ENCODE measurements at places on chromosomes 4 and X.

DNA sequence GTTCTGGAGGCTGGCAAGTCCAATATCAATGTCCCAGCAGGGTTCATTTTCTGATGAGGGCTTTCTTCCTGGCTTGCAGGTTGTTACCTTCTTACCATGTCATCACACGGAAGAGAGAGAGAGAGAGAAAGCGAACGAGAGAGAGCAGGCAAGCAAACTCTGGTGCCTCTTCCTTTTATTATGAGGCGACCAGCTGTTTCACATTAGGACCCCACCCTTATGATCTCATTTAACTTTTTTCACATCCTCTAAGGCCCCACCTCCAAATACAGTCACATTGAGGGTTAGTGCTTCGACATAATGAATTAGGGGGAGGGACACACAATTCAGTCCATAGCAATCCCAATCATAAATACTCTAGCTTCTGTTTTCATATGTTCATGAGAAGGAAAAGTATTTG is 10.6 kb upstream of the GPR174 start:
- no peak for DNase-seq

DNA sequence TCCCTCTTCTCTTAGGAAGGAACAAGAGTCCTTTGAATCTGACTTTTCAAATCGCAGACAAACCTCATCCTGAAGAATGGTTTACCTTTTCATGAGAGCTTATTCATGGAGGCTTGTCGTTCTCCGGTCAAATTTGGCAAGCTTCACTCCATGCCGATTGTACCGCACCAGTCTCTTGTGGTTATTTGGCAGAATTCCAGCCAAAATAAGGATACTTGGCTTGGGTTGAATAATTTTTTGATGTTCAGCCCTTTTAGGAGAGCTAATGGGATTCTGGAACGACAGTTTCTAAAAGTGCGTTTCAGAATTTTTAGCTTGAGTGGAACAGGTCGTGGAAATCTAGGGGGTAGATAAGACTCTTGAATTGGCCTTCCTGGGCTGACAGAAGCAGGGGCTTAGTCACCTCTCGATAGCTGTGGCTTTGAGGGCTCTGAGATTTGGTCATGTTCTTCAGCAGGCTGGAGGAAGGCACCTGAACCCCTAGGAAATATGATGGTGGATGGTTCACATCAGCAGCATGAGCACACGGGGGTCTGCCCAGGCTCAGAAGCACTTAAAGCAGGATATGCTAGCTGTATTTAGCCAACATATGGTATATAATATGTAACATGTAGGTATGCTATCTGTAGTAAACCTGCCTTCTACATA is 1.5 kb downstream of the KLHL2 start:
- DNase-seq = peak; percentile 46

DNA sequence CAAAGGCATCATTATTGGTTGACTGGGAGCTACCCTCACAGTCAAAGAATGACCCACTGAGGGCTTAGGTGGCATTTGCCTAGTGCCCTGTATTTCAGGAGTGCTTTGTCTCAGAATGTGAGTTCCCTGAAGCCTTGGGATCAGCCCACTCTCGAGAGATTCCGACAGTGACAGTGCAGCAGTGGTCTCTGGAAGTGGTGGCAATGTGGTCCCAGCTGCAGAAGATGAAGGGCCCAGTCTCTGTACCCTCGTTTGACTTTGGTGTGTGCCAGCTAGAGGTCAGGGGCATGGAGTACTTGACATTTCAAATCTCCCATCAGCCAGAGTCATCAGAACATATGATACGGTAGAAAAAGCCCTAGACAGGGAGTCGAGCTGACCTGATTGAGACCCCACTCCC is 153.7 kb downstream of the EFNB1 start:
- DNase-seq = no peak

DNA sequence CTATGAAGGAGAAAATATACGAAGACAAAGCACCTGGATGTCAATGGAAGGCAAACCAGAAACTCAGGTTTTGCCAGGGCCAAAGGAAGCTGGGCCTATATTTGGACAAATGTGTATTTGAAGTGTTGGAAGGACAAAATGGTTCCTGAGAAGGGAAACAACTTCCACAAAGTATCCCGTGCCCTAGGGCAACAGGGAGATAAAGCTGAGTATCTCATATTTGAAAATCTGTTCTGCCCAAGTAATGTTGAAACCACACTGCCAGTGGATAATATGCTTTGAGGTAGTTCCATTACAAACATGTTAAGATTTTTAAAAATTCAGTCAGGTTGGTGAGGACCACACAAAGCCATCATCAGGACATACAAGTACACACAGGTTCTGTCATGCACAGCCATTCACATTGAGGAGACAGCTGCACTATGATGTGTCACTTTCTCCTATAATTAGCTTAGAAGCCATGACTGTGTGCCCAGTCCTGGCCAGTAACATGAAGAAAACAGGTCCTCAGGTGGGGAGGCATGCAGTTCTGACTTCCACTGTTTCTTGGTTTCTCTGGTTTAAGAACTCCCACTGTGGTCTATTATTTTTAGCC is 116.4 kb downstream of the PWWP3B start:
- DNase-seq = no peak

DNA sequence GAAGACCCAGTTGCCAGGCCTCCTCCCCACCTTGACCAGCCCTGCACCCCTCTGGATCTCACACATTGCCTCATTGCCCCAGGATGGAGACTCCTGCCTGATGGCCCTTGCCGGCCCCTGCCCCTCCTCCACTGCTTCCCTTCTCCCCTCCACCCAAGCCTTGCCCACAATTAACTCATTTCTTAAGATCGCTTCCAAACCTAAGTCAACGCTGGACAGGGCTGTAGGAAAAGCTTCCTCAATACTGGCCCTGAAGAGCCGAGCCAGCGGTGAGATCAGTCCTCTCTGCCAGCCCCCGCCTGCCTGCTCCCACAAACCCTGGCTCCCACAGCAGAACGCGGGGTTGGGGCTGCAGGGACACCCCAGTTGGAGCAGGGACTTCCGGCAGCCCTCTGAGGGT is 7.5 kb upstream of the HAUS7 start:
- no peak for DNase-seq

- no peak for DNase-seq
These were observed 74.1 kb downstream of the SLC10A6 start for GRCh38 chr4:86775061-86775460.

DNA sequence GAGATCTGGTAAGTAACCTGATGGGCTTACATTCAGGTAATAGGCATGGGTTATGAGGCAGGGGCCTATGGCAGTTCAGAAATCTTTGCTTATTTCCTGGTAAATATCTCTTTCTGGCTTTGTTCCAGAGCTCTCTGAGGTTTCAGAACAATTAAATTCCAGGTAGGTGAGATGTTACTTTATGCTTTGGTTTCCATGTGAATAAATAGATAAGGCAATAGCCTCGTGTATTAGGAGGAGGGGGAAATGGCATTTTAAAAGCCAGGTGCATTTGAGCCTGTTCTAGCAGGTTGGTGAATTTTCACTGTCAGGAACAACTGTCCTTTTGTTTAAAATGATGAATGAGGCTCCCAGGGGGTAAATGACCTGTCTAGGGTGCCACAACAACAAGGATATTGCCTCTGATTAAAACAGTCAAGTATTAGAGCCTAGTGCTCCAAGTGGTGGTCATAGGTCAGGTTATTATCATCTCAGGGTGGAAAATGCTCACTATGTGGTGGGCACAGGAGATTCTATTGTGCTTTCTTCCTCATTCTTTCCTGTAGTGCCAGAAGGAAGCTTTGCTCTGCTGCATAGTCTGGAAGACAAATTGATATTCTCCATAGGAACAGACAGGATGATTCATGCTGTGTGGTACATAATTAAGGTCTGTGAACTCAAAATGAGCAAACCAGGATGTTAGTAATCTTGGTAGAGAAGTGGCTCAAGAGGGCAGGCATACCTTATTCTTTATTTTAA is 296.2 kb downstream of the INPP4B start:
- peak; percentile 94 for DNase-seq

DNA sequence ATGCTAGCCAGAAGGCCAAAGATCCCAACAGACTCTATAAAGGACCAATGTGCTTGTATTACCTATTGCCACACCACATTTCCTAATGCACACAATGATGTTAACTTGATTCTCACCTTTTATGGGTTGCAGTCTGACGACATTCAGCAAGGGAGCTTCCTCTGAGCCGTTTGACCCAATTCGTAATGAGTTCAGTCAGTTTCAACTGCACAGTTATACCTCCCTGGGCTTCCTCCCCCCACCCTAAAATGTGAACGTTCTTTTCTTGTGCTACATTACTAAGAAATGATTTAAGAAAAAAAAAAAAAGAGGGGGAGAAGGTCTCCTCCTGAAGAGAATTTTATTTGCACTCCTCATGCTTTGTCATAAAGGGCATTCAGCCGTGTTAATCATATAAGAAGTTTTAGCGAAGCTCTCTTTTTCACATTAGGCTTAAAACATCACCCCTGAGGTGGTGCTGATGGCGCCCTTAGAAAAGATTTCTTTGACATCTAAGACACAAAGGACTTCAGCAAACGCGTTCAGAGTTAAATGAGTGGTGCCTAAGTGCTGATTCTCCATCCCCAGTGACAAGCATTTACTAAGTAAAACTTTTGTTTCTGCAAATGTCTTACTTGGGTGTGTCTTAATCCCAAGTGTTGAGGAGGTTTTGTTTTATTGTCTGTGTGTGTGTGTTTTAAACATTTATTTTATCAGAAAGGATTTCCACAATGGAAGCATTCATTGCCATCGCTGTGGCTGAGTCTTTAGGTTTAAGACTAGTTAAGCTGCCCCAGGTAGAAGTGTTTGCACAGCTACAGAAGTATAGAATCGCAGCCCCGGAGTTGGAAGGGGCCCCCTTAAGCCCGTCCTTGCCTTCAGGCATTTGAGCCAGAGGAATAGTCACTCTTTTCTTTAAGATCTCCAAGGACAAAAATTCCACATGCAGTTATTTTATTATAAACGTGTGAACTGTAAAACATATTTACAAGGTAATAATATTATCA is 15.2 kb upstream of the GPC3 start:
- no peak for DNase-seq

DNA sequence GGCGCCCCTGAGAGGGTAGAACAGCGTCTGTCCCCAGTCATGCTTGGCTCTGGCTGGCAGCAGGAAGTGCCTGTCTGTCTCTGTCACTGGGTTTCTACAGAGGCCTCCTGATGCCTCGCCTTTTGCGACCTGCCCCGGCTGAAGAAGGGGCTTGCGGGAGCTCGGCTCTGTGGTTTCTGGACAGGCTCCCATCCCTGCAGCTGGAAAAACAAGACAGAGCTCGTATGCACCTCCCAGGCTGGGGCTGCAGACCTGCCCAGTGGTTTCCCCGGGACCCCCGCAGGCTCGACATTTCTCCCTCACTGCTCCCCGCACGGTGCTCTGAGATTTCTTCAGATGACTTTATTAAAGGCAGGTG is 57.0 kb upstream of the SORCS2 start:
- no peak for DNase-seq

- DNase-seq = peak; percentile 24
These were observed at the start of gene ZFP92 for GRCh38 chrX:153411255-153411987. TSS of gene ZFP92 (plus strand) at chrX:153411472. CDS start at chrX:153418323, 6,851 bp downstream.

DNA sequence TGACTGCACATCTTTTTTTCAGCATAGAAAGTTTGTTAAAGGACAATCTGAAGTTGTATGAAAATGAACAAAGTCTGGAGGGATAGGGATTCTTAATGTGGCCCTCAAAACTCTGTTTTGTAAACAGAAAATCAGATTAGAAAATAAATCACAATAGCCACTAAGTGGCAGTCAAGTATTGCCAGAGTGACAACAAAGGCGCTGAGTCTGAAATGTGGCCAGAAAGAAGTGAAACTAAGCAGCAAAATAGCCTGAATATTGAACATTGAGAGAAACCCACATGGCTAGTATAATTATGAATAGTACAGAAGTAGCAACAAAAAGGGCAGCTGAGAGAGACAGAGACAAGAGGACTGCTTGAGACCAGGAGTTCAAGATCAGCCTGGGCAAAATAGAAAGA is 81.1 kb upstream of the CT45A1 start:
- no peak for DNase-seq

- DNase-seq = no peak
These were observed 59.5 kb downstream of the SLC10A7 start for GRCh38 chr4:146462251-146462650.

DNA sequence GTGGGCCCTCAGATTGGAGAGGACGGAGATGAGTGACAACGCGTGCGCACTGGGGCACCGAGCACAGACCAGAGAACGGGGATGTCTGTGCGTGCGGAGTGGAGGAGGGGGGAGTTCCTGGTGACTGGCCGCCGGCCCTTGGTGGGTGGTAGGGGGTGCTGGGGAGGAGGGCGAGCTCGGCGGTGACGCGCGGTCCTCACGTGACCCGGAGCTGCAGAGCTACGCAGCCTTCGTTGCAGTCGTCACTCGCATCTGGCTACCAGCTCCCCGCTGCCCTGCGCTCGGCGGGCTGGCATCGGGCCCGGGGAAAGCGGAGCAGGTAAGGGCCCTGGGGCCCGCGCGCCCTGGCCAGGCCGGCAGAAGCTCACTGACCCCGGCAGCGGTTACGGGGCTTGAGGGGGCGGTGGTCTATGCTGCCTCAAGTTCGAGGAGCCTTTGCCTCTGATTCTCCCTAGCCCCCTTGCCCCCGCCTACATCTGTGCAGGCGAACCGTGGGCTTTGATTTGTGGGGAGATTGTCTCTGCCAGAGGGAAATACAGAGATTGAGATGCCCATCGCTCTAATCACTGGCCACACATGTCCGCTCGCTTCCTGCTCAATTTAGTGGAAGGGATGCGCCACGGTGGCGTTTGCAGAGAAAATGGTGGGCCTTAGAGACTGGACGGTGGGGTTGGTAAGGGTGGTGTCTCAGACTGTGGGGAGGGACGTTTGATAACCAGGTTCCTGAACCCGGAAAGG is at the start of gene ARMCX4:
Gene ARMCX4 (plus strand): TSS at position 245 of the 738 bp plus-strand sequence. CDS start 3,134 bp downstream, outside the sequence.
- DNase-seq = peak; percentile 84

DNA sequence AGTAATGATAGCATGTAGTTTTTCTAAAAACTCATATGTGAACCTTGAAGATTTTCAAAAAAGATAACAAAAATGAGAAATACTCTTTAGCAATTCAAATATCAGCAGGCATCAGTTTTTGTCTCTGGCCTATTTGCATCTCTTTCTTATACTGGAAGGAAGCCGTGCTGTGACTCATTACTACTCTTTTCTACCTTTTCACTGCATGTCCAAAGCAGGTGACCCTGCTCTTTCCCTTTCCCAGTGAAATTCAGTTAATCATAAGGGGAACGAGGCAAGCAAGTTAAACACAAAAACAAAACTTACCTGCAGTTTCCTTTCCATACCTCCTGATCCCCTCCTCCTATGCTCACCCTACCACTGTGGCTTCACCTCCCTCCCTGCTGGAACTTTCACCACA is 9.3 kb downstream of the SPATA4 start:
- no peak for DNase-seq

- DNase-seq = no peak
These were observed 48.6 kb downstream of the ACOX3 start for GRCh38 chr4:8391972-8392371.

All from NCI-H1417 (cell line).